ENCODE measurements at places on chromosomes 16 and 17. TPM values are rescaled to one million over a fixed set of nuclear protein-coding genes. Genes with fewer than 3 reads are reported as not detected.

GRCh38 chr17:82914375-82914774 is 74.6 kb upstream of the ZNF750 start:
- DNase-seq = peak; percentile 29

DNA sequence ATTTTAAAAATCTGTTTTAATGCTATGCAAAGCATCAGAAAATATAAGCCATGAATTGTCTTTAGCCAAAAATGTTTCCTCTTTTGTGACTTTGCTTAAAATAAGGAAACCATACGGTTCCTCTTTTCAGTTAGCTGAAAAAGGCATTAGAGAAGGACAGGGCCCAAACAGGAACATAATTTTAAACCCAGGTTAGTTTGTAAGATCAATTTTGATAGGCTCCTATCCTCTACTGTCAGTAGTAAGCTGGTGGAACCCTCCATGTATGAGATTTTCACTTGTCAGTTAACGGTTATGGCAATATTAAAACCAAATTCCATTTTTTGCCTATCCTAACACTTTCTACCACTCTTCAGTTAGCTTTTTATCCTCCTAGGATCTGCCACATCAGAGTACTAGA is 4.3 kb downstream of the EVI2B start:
- no peak for DNase-seq

DNA sequence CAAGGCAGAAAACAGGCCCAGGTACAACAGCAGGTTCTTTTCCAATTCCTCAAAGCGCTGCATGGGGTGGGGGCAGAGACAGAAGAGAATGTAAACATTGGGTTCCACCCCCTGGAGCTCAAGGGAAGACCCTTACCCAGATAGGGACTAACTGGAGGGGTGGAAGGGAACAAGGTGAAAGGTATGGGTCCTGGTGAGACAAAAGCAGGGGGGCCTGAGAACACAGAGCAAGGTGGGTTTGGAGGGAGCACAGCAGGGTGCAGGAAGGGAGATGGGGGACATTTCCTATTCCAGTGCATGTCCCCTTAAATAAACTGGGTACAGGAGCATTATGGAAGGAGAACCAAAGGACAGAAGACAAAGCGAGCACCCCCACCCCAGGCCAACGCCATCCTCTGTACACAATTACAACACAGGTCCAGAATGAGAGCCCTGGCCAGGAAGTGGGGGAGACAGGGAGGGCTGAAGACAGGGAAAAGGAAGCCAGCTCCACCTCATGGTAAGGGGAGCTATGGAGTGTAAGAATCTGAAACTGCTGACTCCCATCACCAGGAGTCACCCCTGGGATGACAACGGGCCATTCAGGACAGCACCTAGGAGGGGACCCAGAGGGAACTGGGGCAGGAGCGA is 2.1 kb upstream of the CD2BP2 start:
- no peak for DNase-seq

GRCh38 chr16:55372792-55373488 is 48.9 kb downstream of the IRX6 start:
- no peak for DNase-seq

- DNase-seq = peak; percentile 85
Measured at GRCh38 chr16:27313422-27314160, at the start of gene IL4R. Gene IL4R, plus strand, starts transcription at chr16:27313974. Its CDS starts 26,230 bp downstream, at chr16:27340204.

GRCh38 chr17:10061111-10061845 is 137.1 kb downstream of the GAS7 start:
- no peak for DNase-seq

The CDRT4 gene
- total RNA-seq = 0.93 TPM

The AHSP gene
- total RNA-seq = not detected
